ENCODE measurements at places on chromosomes 3 and 15.

DNA sequence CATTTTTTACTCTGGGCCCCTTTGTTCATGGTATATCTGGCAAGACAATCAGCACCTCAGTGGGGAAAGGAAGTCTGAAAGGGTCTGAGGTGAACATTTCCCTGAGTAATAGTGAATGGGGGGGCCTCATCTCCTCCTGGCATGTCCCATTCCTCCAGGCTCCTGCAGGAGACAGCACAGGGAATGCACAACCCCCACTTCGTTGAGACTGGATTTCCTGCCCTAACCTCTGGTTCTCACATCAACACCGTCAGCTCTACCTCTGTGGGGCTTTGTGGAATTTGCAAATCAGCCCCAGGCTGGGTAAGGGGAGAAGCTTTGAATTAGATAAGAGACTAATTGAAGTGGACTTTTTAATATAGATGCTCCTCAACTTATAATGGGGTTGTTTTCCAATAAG, 168.3 kb upstream of the TRIM42 start:
- DNase-seq = no peak

GRCh38 chr15:74896316-74896715, 6.5 kb downstream of the MPI start:
- no peak for DNase-seq

DNA sequence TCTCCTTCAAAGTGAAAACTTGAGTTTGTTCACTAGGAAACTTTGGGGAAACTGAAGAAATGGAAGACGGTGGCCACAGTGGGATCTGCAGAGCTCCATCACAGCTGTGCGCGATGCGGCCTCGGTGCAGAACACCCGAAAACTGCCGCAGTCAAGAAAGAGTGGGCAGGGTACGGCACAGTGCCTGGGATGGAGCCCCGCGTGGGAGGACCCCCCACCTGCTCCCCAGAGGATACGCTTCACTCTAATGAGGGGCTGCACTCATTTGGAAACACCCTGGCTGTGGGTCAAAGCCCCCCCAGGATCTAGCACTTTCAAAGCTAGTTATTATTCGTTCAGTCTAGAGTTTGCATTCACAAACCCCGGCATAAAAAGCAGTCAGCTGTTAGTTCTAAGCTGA, 9.5 kb downstream of the ADAMTS17 start:
- DNase-seq = no peak

- DNase-seq = no peak
These were observed 23.1 kb upstream of the TIMP4 start for GRCh38 chr3:12181806-12182205.

- DNase-seq = no peak
These were observed 26.6 kb upstream of the SLMAP start for GRCh38 chr3:57729334-57730045.

Data from Right ventricle myocardium inferior (tissue), 1 donor.